Left hindlimb (tissue), 1 donor: ENCODE measurements at places on chromosomes 3 and 15.

DNA sequence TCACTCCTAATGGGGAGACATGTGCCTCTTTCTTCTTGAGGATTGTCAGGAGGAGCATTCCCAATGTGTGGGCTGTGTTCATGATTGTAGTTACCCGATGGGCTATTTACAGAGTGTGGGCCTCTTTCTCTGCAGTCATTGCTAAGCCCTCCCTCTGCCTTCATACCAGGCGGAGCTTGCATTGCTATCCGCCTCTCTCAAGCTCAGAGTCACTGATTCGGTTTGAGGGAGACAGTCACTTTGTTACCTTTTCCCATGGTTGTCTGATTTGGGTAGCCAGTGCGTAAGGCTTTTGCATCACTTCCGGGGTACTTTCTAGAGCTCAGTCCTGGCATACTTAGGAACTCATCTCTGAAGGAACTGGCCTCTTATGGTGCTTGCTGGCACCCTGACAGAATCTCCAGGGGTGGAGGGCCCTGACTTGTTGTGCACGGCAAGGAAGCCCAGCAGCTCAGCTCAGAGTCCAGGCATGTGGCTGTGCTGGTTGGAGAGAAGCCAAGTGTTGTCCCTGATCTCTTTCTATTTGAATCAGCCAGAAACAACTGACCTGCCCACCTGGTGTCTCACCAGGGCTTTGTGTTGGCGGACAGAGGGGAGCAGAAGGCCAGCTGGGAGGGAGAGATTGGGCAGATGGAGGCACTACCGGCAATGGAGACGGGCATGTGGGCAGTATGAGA lies 79.8 kb downstream of the EPHB1 start:
- no peak for DNase-seq

DNA sequence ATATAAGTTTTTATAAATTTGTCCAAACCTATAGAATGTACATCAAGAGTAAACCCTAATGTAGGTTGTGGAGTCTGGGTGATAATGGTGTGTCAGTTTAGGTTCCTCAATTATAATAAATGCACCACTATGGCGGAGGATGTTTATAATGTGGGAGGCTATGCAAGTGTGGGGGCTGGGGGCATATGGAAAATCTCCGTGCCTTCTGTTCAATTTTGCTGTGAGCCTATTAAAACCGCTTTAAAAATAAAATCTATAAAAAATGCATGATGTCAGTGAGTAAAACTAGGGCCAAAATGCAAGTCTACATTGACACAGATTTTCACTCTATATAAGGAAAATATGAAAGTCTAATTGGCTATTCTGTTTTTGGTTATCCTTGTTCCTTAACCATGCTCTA lies 774.9 kb upstream of the ALCAM start:
- DNase-seq, result no peak

GRCh38 chr15:99365242-99365641 lies 114.0 kb downstream of the LRRC28 start:
- DNase-seq, result peak; percentile 33

DNA sequence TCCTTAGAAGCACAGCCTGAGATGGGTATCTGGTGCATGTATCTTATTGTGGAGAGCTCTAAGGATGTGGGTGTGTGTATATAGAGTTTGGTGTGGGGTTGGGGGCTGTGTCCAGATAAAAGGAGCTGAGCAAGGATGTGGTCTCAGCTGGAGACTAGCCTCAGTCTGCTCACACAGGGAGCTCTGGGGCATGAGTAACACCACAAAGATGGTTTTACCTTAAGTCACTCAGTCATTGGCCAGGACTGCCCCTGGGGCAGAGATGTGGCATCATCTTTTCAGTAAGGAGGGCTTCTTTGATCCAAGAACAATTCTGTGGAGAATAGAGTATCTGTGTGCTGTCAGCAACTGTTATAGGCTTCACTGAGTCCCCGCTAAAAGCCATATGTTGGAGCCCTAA lies 163.4 kb upstream of the NUDT16 start:
- DNase-seq, result no peak

DNA sequence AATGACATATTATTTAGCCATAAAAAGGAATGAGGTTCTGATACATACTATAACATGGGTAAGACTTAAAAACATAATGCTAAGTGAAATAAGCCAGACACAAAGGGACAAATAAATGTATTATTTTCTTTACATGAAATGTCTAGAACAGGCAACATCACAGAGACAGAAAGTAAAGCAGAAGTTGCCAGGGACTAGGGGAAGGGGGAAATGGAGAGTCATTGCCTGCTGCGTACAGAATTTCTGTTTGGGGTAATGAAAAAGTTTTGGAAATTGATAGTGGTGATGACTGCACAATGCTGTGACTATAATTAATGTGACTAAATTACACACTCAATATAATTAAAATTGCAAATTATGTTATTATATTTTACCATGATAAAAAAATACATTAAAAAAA lies 99.9 kb downstream of the ANO10 start:
- DNase-seq, result no peak

DNA sequence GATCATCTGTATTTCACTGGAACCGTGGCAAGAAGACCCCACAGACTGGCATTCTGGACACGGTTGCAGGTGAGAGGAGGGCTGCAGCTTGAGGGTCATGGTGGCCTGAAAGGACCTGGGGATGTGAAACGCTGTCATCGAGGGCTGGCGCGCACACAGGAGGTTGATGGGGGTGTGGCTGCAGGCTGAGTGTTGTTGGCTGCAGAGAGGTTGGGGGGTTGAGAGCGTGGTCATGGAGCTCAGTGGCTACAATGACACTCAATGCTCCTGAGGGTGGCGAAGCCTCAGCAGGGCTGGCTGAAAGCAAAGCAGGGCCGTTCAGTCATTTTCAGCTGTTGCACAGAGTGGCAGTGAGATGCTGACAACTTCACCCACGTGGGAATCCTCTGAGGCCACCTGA lies 21.0 kb downstream of the CPN2 start:
- DNase-seq, result no peak

DNA sequence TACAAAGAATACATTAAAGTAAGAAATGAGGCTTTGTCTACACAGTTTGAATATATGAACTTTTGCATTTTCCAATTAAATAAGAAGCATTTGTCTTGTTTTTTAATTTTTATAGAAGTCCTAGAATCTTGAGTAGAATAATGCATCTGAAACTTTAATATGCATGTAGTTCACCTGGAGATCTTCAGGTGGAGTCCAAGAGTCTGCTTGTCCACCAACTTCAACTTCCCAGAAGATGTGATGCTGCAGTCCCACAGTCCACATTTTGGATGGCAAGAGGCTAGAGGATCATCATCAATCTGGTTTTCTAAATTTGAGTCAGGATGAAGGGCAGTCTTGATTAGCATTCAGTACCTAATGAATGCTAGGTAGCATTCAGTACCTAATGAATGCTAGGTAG lies 357.6 kb upstream of the SOX2 start:
- DNase-seq, result no peak

GRCh38 chr15:66232267-66232625 lies 21.3 kb downstream of the MEGF11 start:
- DNase-seq, result no peak

DNA sequence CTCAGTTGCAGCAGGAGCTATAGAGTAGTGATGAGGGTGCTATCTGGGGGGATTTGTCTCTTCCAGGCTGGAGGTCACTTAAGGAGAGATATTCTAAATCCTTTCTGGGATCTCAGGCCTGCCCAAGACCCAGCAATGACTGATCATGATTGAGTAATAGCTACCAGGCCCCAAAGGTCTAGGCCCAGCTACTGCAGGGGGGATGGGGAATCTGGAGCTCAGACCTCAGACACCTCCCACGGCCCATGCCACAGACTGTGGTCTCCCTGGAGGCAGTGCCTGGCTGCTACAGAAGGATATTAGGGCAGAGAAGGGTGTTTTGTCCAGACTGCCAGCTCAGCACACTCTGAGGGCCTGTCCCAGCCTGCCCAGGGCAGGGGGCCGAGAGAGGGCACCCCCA lies 6.9 kb downstream of the SLC38A3 start:
- DNase-seq, result no peak

DNA sequence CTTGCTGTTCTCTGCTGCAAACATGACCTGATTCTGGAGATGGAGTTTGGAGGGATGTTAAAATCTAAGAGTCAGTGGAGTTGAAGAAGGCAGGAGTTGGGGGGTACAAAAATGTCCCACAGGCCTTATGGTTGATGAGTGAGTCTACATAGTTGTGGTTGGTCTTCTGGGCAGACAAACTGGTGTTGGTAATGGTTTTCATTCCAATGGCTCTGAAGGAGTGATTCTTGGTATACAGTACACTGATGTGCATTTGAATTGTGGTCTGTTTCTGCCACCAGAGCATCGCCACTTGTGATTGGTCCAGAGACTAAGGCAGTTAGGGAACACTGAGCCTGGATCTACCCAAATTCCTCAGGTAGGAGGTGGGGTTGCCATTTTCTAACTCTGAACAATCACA lies 514.1 kb upstream of the CFAP20DC start:
- no peak for DNase-seq

DNA sequence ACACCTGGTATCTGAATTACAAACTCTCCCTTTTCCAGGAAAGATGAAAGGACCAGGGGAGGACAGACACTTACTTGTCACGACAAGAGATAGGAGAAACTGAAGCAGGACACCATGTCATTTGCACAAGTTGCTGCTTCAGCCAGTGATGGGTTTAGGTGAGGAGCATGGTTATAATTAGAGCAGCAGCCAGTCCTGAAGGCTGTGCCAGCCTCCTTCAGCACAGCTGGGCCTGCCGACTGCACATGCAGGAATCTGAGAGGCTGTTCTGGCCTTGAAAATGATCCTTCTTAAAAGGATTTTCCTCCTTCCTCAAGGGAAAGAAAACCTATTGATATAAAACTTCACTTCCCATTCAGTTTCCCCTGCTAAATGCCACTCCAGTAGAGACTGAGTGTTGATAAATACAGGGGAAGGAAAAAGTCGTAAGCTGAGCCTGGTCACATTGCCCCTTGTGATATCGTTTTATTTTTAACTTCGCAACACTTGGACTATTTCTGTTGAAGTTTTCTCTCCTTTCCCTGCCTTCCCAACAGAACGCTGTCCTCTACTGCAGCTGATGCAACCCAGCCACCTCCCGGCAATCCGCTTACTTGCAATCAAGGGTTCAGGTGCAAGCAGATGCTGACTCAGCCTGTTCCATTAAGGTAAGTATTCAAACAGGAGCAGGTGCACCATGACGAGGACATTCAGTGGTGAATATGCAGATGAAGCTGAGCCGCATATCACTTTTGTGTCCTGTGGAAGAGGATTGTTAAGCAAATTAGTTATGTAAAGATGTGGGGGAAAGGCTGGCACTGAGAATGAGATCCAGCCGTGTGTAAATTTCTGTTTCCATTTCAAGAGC lies at the start of gene FBXO40:
Gene FBXO40 (plus strand): TSS at position 524 of the 847 bp plus-strand sequence. CDS start 27,197 bp downstream, outside the sequence.
- no peak for DNase-seq

GRCh38 chr3:143184099-143184498 lies 64.5 kb downstream of the CHST2 start:
- DNase-seq, result no peak

DNA sequence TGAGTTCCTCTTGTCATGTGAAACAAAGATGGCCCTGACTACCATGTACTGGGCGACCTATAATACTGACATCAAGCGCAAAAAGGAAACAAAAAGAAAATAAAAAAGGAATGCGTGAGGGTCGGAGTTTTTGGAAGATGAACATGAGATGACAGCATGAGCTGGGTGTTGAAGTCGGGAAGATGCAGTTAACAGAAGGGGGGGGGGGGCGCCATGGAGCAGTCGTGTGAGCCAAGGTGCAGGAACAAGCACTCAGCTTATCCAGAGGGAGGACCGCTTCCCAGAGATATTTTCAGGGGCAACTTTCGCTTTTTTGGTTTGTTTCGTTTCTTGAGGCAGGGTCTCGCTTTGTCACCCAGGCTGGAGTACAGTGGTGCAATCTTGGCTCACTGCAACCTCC lies 110.2 kb downstream of the RORA start:
- no peak for DNase-seq
